Caco-2 (cell line): ENCODE measurements at places on chromosomes 6 and 20.

- no peak for DNase-seq
Measured at GRCh38 chr6:129895692-129896091, 34.6 kb upstream of the TMEM244 start.

GRCh38 chr20:33744773-33745385, 13.1 kb downstream of the ZNF341 start:
- DNase-seq: no peak

DNA sequence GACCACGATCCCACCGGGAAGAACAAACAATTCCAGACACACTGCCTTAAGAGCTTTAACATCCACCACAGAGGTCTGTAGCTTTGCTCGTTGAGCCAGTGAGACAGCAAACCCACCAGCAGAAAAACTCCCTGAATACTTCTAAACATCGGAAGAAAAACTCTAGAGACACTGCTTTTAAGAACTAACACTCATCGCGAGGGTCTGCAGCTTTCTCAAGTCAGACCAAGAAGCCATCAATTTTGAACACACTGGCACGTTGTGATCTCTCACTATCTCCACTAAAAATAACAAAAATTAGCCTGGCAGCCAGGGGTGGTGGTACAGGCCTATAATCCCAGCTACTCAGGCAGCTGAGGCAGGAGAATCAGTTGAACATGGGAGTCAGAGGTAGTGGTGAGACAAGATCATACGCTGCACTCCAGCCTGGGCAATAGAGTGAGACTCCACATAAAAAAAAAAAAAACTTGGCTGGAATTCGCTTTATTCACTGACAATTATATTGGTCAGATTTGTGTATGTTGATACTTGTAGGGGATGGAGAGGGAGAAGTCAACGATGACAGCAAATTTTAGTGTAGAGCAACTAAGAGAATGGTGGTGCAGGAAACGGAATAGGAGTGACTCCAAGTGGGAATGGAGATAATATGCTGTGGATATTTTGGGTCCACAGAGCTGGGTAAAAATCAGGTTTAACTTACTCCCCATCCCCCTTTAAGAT, 860 bp upstream of the TMEM14C start:
- no peak for DNase-seq

GRCh38 chr20:60403105-60403741, 445.0 kb downstream of the CDH26 start:
- DNase-seq: no peak

DNA sequence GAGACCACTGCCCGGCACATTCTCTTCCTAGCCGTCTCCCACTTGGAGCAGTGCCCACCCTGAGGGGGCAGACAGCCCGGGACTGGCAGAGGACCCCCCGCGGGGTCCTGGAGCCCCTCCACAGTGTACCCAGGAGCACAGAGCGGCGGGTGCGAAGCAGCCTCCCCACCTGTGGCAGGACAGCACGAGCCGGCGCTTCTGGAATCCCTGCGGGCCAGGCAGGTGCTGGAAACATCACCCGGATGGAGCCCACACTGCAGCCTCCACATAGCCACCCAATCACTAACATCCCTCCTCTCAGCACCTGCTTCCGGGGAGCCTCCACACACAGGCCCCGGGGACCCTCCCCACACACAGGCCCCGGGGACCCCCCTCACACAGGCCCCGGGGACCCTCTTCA, 18.7 kb downstream of the GATA5 start:
- DNase-seq: no peak

- no peak for DNase-seq
Measured at GRCh38 chr6:19781269-19781668, 55.9 kb upstream of the ID4 start.
